ENCODE measurements at places on chromosomes 4 and X.

- no peak for DNase-seq
Observed at GRCh38 chrX:95718746-95719145, 965.9 kb upstream of the DIAPH2 start.

DNA sequence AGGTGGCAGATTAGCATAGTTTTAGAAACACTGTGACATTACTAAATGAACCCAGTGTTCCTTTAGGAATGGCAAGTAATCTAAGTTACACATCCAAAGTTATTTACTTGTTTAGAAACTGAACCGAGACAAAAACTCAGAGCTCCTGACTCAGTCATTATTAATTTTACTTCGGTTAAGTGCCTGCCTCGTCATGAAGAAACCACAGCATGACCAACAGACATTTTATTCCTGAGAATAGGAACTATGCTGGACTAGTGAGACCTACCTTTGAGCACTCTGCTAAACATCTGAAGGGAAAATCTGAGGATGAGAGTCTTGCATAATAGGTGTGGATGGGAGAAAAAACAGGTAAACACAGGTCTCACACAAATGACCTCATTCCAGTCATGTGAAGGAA is 2.5 kb downstream of the BEX1 start:
- no peak for DNase-seq

DNA sequence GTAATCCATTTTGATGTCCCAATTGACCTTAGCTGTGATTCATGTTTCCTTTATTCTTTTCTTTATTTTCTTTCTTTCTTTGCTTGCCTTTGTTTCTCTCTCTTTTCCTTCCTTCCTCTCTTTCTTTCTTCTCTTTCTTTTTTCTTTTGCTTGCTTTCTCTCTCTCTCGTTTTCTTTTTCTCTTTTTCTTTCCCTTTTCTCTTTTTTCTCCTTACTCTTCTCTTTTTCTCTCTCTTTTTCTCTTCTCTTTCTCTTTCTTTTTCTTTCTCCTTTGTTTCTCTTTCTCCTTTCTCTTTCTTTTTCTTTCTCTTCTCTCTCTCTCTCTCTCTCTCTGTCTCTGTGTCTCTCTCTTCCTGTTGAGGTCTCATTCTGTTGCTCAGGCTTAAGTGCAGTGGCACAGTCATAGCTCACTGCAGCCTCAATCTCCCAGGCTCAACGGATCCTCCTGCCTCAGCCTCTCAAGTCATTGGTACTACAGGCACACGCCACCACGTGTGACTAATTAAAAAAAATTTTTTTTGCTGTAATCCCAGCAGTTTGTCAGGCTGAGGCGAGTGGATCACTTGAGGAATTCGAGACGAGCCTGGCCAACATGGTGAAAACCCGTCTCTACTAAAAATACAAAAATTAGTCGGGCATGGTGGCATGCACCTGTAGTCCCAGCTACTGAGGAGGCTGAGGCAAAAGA is 8.0 kb upstream of the DHRSX start:
- DNase-seq, result no peak

GRCh38 chr4:84529169-84529751 is 30.2 kb upstream of the NKX6-1 start:
- DNase-seq, result peak; percentile 67

GRCh38 chrX:114615765-114616164 is 31.9 kb downstream of the HTR2C start:
- no peak for DNase-seq

GRCh38 chr4:125316791-125317524 is 2.2 kb downstream of the FAT4 start:
- DNase-seq, result peak; percentile 100

DNA sequence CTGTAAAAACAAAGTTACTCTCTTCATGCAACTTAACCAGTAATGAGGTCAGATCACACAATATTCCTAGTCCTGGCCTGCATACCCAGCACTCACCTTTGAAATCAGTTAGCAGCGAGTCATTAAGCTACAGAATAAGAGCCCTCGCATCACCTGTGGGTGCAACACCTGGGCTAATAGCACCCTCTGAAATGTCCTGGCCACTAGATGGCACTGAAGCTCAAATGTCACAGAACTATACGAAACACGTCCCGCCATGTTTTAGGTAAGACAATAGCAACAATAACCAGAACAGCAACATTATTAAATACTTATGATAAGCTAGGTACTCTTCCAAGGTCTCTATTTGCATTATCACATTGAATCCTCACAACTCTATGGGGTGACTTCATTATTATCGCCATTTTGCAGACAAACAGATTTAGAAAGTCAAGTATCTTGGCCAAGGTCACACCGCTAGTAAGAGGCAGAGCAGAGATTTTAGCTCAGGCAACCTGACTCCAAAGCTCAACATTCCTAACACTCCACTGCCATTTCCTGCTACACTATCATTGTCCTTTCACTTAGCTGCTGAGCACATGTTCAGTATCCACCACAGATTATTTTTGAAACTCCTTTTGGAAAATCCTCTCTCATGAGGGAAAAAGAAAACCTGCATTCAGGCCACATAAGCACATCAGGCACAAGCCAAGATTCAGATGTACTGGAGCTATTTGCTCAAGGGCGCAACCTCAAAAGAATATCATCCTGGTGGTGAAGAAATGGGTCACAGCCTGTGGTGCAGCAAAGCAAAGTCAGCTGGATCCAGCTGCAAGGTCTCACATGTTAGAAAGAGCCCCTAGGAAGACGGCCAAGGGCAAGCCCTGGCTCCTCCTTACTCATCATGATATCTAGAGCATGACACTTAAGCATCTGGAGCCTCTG is 59.5 kb upstream of the KDR start:
- peak; percentile 55 for DNase-seq

DNA sequence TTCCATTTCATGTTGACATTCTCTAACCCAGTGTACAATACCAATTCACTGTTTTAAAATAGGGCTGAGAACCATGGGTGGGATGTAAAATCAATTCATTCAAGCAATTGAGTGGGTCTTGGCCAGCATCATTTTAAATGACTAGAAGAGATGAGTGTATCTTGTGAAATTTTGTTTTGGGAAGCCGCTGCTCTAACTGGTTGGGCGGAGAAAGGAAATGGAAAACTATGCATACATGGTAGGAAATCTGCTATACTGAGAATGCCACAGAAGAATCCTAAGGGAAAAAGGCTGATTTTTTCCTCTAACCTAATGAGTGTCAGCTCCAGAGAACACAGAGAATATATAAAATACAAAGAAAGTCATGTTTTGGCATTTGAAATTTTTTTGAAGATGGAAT is 54.8 kb upstream of the DCLK2 start:
- no peak for DNase-seq

- no peak for DNase-seq
Observed at GRCh38 chr4:127896069-127896468, 15.4 kb downstream of the PLK4 start.

DNA sequence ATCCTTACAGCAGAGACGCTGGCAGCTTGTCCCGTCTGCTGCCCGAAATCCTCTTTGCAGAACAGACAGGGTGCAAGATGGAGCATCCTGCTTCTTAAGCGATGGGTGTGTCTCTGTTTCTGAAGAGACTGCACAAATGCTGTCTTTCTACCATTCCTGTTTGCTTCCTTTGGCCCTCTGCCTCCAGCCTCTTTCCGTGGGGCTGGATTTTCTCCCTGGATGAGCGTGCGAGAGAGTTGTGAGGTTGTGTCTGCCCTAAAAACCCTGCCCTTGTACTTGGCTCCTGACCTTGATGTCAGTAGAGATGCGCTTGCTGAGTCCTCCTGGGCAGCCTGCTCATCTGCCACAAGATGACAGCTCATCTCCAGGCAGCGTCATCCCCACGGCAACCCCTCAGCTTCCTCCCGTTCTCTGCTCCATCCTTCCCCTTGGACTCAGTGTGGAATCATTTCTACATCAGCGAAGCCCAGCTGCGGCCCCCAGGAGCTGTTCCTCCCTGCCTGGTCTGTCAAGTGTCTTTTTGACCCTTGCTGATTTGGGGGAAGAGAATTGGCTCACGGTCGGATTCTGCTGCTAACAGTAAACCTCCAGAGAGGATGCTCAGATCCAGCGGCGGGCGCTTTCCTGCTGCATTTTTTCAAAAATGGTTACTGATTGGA is 246.2 kb downstream of the ASMT start:
- DNase-seq, result no peak

DNA sequence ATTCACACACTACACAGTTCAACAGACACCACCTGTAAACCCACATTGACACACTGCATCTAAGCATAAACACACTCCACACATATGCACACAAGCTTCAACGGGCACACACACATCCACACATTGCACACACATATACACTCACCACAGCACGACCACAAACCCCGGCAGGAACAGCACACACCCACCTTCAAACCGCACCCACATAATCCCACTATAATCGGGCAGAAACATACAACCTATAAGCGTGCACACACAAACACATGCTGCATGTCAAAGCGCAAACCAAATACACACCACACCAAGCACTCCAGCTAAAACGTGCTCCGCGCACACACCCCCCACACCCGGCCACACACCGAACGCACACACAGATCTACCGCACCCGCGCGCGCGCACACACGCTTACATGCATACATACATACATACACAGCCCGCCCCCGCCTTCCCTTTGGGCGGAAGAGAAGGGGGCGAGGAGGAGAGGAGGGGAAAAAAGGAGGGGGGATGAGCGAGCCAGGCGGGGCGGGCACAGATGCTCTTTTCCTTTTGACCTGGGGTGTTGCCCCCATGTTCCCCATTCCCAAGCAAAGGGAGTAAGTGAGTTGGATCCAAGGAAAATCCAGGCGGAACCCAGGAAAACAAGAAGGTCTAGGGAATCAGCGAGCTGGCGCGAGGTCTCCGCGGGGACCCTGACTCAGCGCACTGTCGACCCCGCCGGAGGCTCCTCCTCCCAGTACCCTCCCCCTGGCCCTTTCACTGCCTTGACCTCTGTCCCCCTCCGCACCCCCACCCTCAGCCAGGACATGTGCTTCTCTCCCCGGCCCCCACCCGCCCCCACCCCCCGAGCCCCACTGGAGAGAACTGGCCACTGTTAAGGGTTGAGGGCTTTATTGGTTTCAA is 9.9 kb downstream of the ARHGAP36 start:
- DNase-seq, result peak; percentile 1

DNA sequence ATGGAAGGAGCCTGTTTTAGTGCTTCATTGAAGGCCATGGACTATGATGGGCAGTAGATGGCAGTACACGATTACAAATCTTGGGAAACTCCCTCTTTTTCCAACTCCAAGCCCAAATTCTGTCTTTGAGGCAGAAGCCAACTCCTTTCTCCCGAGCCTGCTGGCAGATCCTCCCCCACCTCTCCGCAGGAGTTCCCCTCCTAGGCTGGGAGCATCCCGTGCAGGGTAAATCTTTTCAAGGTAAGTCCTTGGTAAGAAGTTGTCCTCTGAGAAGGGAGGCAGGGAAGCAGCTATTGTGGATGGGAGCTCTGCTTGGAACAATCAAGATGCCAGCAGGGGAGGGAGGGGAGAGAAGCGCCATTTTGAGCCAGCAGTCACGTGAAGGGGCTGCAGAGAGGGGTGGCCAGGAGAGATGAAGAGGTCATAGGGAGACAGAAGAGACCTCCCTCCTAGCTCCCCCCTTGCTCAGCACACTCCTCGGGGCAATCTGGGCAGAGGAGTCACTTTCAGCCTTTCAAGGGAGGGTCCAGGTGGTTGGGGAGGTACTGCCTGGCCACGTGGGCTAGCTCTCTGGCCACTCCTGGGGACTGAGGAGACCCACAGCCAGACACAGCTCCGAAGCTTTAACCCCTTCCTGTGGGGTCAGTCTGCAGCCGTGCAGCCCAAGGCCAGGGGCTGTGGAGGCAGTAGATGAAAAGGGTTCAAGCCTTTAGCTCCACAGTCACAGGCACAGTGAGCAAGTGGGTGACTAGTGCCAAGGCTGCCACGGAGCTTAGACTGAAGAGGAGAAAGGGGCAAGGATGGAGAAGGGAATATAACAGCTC is 9.6 kb downstream of the CC2D2A start:
- DNase-seq, result peak; percentile 91

GRCh38 chr4:77629885-77630284 is 24.3 kb downstream of the CXCL13 start:
- no peak for DNase-seq

GRCh38 chr4:34466411-34466810 is 1777.9 kb downstream of the ARAP2 start:
- DNase-seq, result no peak

DNA sequence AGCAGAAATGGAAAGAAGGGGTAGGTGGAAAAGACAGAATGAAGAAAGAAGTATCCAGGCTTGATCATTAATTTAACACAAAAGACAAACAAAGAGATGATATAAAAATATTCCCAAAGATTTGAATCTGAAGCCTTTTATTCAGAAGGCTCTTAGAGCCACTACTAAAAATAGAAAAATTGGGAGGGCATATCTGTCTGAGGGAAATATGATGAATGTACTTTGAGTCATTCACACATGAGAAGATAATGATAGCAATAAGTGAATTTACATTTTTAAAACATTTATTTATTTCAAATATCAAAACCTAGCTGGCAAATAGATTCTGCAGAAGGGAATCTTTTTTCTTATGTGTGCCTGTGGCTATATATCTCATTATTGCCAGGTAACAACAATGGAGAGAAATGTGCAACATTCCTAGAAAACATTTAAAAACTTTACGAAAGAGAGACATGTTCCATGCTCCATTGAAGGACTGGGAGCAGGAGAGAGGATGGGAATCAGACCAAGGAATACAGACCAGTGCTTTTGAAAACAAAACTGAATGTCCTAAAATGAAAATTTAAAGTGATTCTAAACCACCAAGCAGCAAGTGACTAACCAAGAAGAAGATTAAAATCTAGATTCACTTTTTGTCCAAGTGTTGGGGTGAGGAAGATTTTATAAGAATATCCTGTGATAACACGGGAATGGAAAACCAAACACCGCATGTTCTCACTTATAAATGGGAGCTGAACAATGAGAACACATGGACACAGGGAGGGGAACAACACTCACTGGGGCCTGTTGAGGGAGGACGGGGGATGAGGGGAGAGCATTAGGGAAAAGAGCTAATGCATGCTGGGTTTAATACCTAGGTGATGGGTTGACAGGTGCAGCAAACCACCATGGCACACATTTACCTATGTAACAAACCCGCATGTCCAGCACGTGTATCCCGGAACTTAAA is 41.2 kb downstream of the ANXA5 start:
- no peak for DNase-seq

DNA sequence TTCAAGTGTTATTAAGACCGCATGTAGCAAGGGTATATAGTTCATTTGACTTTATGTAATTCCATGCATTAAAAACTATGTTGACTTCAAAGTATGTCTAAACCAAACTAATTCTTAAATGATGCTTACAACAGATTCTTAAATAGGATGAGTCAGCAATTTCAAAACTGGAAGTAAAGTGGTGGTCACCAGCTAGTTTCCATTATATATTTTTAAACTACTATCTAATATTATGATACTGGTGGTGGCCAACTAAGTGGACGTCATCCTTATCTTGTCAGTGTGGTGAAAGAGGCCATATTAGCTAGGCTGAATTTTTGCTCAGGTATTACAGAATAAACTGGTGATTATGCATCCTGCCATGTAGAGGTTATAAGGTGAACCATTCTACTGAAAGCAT is 1.2 kb downstream of the IL15 start:
- DNase-seq, result no peak

- DNase-seq, result no peak
Observed at GRCh38 chrX:18792828-18793227, 85.4 kb downstream of the PPEF1 start.

GRCh38 chr4:92106816-92107215 is 196.9 kb upstream of the GRID2 start:
- no peak for DNase-seq

Data from Kasumi-1 (cell line).